ENCODE measurements at places on chromosomes 7 and 10.

DNA sequence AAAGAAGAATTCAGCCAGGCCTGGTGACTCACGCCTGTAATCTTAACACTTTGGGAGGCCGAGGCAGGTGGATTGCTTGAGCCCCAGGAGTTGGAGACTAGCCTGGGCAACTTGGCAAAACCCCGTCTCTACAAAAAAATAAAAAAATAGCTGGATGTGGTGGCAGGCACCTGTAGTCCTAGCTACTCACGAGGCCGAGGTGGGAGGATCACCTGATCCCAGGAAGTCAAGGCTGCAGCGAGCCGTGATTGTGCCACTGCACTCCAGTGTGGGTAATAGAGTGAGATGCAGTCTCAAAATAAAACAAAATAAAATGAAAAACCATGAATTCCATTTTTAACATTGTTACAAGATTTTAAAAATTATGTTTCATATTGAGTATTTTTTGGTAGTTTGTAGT is 988.9 kb upstream of the ZNF722 start:
- DNase-seq: no peak

- no peak for DNase-seq
Measured at GRCh38 chr10:101588879-101589278, 758 bp downstream of the DPCD start.

DNA sequence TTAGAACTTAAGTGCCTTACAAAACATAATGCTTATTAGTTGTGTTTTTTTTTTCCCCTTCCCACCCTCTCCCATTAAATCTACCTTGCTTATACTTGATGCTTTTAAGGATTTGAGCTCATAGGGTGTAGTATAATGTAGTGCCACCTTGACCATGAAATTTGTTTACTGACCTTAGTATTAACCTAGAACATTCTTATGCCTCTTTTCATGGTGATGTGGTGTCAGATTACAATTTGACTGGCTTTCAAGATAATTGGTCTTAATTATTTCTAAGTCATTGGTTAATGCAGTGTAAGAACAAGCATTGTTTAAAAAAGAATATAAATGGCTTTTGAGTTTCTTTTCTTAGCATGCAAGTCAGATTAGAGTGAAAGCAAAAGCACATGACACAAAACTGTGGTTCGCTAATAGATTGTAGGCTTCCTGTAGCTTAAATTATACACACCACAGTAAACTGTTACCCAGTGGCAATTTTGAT is 61.8 kb downstream of the ADD3 start:
- DNase-seq: no peak

- DNase-seq: no peak
Measured at GRCh38 chr7:44981035-44981706, 2.4 kb upstream of the MYO1G start.

DNA sequence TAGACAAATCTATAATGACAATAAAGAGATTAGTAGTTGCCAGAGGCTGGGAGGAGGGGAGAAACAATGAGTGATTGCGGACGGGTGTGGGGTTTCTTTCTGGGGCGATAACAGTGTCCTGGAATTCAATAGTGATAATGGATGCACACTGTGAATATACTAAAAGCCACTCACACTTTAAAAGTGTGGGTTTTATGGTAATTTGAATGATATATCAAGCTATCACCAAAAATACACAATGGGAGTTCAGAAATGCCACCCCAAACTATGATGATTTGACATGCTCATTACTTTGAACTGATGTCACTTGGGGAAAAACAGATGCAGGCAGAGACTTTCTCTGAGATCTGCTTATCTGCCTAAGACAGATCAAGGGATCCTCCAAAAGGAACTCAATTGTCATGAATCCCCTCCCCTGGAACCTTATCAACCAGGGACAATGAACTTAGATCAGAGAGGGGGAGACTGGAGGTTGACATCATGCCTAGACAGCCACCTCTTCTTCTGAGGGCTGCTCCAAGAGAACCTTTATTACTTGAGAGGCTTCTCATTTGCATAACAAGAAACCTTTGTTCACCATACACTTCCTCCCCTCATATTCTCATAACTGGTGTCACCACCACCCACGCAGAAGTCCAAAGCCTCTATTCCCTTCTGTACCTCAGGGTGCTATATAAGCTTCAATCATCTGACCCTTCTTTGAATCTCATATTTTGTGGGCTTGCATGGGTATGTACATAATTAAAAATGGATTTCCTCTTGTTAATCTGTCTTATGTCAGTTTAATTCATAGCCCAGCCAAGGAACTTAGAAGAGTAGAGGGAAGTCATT is 14.8 kb upstream of the ZC3HAV1 start:
- DNase-seq: no peak

DNA sequence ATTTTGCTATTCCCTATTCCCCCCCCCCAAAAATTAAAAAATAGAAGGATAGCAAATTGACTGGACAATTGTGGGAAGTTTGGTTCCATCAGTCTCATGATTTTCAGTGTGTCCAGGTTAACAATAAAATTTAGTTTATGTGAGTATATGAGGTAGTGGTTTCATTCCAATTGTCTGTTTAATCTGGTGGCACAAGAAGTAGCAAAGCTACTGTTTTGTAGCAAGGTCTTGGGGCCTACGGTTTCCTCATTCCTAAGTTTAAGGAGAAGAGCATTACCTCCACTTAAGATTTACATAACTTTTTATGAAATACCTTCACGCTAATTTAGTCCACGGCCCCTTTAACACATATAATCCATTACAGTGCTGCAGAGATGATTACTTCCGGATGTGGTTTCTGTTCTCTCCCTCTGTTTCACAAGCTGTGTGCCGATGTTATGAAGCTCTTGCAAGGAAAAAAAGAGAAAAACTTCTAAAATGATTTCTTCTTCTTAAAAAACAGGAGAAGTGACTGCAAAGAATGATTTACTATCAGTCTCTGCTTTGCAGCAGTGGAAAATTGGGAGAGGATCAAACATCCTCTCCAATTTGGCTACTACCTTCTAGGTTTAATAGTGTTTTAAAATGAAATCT is 32.7 kb upstream of the NPVF start:
- peak; percentile 33 for DNase-seq

DNA sequence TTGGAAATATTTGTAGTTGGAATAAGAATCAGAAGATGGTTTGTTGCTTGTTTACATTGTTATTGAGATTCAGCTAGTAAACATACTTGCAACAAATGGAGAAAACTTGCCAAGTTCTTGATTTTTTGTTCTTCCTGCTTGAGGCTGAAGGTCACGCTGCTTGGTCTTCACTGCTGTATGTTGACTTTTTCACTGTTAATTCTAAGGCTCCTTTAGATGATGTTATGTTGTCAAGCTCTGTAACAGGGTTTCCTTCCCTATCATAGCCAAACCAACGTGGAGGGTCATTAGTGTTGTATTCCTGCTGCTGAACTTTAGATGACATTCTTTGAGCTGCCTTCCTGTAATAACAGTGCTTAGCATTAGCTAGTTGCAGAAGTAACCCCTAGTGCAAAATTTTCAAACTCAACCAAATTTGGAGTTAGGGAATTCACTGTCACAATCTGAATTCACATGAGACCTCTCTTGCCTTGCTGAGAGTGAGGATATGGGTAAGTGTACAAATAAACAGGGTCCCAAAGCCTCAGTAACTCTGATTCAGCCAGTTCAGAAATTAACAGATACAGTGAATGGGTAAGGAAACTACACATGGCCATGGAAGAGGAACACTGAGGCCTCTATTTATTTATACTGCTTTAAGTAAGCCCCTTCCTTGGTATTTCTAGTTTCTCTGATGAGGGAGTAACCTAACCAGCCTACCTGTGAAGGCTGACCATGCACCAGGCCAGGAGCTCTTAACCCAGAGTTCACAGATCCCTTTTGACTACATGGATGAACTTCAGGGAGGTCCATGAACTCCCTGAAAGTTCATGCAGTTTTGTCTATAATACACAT is 64.6 kb downstream of the FAM185A start:
- DNase-seq: no peak

GRCh38 chr10:74968667-74969061 is 142.3 kb downstream of the KAT6B start:
- no peak for DNase-seq

DNA sequence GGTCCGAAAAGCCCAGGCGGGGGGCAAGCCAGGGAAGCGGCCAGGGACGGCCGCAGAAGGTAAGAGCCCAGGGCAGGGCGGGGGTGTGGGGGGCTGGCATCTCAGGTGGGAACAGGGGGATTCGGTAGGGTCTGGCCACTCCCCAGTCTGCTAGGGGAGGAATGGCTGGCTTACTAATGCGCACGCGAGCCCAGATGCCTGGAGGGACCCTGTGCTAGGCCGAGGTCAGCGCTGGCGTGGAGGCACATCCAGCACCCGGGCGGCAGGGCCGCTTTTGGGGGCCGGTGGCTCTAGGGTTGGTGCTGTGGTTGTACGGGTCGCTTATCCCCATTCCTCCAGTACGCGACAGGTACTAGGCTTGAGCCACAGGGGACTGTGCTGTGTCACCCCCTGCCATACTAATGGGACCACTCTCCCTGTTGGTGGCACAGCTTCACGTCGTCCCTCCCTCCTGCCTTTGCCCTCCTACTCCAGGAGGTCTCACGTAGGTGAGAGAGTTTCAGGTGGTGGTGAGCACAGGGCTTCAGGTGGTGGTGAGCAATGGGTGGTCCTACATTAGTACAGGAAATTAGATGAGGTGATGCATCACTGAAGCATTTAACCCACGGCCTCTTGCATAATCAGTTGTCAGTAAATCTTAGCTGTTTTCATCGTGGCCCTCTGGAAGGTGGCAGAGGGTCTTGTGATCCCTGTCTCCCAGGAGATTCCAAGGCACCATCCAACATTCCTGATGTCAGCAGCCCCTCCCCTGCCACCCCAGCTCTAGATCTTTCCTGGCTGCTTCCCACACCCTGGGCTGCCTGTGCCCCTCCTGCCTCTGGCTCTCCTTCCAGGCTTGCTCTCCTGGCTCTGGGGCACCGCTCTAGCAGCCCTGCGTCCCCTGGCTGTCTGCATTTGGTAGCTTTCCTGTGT is 971 bp downstream of the AEBP1 start:
- DNase-seq: no peak

DNA sequence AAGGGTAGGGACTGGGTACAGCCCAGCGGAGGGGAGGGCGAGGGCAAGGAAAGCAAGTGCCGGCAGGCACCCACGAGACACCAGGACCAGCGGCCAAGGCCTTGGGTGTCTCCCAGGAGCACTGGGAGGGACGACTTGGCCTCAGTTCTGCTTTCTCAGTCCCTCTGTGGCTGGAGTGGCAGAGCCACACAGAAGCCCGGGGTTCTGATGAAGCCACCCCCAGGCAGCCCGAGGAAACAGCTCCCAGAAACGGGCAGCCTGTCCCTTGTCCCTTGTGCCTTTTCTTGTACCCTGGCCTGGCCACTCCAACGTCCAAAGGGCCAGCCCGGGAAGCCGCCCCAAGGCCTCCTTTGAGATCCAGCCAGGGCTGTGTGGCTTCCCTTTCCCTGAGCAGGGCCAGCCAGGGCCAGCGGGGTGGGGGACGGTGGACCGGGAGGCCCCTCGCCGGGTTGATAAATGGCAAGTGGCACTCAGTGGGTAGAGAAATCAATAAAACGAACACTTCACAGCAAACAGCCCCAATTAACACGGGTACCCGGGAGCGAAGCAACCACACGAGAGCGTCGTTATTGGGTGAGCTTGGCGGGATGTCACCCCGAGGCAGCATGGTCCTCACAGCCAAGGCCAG is 69.8 kb upstream of the GNA12 start:
- DNase-seq: no peak

GRCh38 chr7:21326241-21326640 is 101.6 kb upstream of the SP4 start:
- no peak for DNase-seq

DNA sequence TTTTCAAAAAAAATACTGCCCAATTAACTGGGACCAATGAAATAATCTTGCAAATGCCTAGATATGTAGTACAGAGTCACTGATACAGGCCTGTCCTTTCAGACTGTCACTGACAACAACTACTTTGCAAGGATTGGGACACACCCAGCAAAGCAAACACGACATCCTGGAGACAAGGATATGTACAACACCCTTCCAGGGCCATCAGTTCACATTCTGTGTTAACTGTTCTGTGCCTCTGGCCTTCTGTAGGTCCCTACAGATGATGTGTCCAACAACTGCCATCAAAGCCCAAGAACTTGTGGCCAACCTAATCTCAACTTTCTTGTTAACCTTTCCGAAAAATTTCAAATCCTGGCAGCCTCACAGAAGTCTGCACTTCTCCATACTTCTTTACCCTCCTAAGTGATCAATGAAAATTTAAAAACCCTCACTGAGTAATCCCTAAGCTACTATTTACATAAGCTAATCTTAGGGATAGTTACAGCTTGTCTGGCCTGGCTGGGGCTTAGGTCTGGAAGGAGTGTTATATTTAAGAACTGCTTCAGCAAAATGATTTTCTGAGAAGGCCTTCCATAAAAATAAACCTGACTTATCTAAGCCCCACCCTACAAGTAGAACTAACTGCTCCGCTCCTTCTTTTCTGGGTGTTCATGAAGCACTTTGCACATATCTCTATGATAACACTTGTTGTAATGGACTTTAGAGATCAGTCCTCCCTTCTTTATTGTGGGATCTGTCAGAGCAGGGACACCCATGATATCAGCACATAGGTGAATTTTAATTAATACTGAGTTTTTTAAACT is 21.0 kb downstream of the COBL start:
- no peak for DNase-seq

DNA sequence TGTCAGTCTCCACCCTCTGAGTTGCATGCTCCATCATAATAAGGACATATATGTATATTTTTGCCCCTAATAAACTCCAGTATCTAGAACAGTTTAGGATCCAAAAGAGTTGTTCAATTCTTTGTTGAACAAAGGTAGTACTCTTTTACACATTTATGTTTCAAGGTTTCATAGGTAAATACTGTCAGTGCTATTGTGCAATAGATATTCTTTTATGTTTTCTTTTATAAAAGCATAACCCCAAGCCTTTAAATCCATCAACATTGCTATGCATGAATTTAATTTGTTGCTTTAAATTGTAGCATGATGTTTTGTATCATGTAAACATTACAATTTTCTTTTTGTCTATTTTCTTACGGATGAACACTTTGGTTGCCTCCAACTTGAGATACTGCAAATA is 469.7 kb upstream of the COBL start:
- no peak for DNase-seq

GRCh38 chr7:36306222-36306621 is 83.4 kb upstream of the ANLN start:
- no peak for DNase-seq

DNA sequence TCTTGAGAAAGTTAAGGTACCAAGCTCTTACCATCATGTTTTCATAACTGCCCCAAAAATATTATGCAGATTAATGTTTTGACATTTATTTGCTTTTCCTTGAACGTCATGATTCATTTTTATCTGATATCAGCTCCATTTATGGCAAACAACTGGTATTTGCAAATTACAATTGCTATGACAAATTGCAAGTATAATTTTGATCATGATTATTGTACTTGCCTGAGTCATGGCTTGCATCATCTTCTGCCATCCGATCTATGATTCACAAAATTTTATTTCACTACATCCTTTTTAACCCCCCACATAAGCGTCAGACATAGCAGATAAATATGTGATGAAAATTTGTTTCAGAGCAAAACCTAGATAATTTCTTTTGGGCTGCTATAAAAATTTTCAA is 155.0 kb downstream of the STK31 start:
- no peak for DNase-seq

DNA sequence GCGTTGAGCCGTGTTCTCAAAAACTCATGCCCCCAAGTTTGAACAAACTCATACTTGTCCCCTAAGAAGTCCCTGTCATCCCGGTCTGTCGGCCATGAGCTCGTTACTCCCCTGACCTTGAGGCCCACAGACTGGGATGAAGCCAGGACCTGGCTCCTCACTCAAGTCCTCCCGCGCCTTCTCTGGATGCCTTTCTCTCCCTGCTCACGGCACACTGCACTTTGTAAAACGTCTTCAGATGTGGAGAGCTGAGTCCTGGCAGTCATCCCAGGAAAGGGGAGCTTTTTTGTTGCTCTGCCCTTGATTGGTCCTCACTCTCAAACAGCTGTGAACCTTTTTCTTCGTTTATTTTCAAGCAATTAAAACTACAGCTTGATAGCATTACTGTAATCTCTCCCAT is 110.8 kb downstream of the JAZF1 start:
- DNase-seq: no peak

All from SHP77 treated with DMSO at 0.1 percent for 48 hours (cell line).